Bronchial epithelial cell (primary cell): ENCODE measurements at places on chromosomes 3 and 15.

GRCh38 chr3:184016169-184016570, 1.5 kb downstream of the ABCC5 start:
- no peak for DNase-seq

GRCh38 chr3:6770397-6770690, 90.6 kb upstream of the GRM7 start:
- DNase-seq: no peak

DNA sequence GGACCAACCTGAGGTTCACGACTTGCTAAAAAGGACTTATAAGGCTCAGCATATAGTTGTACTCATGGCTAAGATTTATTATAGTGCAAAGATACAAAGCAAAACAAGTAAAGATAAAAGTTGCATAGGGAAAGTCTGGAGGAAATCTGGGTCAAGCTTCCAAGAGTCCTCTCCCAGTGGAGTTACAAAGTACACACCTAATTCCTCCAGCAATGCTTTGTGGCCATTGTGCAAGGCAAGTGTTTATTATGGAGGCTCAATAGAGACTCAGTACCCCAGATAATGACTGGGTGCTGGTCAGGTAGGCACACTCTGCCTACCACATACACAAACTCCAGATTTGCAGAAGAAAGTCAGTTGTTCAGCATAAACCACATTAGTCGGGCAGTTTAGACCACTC, 22.9 kb downstream of the LNP1 start:
- no peak for DNase-seq

- DNase-seq: no peak
Observed at GRCh38 chr3:143121241-143122088, 1.9 kb downstream of the CHST2 start.

DNA sequence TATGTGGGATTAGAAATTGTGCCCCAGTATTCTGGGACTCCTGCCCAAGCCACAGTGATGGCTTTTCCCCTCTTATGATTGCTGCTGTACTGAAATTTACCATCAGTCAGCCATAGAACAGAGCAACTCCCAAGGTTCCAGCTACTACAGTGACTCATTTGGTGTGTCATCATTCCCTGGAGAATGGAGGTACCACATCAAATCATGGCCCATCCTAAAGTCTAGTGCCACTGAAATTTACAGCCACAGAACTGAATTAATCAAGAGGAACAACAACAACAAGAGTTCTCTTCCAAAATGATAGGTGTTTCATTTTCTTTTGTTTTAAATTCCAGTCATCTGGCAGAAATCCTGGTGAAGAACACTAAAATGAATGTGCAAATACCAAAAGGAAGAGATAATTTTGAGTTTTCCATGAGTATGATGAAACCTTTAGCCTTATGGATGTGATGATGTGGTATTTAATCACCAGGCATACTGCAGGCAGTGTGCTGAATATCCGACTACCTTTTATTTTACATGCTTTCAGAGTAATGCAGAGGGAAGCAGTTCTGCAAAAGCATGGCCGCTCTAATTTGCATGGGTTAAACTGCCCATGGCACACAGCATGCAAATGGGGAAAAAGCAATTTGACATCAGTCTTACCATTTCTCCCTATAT, 75.6 kb upstream of the SLC2A2 start:
- DNase-seq: peak; percentile 73

DNA sequence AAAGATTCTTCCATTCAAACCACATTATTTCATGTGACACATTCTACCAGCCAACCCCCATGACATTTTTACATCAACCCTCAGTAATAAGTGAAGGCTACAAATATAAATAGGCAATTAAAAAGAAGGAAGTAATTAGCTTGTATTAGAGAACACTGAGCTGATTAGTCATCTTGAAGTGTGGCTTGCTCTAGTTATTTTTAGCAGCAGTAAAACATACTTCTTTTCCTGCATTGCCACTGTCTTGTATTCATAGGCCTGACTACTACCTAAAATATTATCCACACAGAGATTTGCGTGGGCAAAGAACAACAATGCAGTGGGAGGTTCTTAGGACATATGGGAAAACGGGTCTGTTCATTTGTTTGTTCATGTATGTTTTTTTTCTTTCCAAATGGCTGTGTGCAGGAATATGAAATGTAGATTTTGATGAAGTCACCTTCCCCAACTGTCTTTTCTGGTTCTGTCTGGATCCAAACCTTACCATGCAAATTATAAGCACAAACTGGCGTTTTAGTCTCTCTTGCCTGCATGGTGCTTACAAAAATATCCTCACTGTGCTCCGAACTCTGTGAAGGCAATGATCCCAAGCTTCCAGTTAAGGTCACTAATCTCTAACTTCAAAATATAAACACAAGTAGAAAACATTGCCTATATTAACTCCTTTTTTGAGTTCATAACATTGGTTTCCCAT, 31.5 kb upstream of the TM4SF4 start:
- DNase-seq: peak; percentile 82

DNA sequence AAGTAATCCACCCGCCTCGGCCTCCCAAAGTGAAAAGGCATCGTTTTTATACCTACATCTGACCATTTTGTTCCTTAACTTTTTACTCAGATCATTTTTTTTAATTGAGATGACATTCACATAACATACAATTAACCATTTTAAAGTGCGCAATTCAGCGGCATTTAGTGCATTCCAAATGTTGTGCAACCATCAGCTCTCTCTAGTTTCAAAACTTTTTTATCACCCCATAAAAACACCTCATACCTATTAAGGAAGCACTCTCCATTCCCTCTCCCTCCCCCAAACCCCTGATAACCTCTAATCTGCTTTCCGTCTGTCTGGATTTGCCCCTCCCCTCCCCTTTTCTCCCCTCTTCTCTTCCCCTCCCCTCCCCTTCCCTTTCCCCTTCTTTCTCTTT, 310.1 kb downstream of the UACA start:
- DNase-seq: no peak
